NCI-H69 (cell line): ENCODE measurements at places on chromosomes 11 and 22.

DNA sequence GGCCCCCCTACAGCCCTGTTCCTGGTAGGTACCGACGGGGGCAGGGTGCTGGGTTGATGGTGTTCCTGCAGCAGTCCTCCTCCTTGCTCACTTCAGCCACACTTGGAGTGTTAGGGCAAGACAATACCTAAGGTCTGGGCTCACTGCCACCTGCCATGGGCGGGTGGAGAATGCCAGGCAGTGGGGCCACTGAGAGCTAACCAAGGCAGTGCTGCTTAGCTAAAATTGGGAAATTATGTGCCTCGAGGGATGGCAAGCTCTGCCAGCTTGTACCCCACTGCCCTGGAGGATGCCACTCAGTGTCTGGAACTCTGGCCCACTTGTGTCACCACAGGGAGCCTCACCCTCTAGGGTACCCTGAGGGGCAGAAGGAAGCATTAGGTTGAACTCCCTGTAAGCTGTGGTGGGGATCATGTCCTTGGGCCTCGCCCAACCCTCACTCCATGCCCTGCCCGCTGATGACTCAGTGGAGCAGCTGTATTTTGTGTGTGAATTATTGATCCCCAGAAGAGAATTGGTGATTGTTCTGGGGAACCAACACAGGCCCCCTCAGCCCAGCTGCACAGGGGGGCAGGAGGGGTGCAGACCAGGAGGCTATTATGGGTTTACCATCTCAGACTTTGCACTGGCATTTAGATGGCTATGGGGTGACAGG, 17.7 kb downstream of the PHLDB1 start:
- peak; percentile 92 for DNase-seq

- DNase-seq: no peak
These were observed 23.3 kb upstream of the WEE1 start for GRCh38 chr11:9550191-9550628.

DNA sequence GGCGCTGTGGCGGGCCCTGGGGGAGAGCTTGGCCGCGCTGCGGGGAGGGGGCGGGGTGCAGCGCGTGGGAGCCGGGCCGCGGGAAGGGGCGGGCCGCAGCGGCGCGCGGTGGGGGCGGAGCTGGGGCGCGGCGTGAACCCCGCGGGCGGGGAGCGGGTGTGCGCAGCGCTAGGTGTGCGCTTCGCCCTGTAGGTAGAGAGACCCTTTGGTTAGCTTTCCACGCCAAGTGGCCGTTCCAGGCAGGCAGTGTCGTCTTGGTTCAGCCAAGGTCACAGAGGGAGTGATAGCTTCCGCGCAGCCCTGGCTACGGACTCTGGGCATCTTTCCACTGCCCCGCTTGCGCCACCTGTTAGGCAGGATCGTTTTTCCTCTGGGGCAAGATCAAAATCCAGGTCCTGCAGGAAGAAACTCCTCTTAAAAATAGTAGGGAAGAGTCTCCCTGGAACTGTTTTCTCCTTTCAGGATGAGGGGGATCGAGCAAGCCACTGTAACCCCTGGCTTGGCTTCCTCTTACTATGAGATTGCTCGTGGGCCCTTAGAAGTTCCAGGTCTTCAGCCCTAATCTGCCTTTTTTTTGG, 434 bp downstream of the BANF1 start:
- peak; percentile 86 for DNase-seq

- no peak for DNase-seq
These were observed 83.3 kb downstream of the GGT1 start for GRCh38 chr22:24686280-24686679.

DNA sequence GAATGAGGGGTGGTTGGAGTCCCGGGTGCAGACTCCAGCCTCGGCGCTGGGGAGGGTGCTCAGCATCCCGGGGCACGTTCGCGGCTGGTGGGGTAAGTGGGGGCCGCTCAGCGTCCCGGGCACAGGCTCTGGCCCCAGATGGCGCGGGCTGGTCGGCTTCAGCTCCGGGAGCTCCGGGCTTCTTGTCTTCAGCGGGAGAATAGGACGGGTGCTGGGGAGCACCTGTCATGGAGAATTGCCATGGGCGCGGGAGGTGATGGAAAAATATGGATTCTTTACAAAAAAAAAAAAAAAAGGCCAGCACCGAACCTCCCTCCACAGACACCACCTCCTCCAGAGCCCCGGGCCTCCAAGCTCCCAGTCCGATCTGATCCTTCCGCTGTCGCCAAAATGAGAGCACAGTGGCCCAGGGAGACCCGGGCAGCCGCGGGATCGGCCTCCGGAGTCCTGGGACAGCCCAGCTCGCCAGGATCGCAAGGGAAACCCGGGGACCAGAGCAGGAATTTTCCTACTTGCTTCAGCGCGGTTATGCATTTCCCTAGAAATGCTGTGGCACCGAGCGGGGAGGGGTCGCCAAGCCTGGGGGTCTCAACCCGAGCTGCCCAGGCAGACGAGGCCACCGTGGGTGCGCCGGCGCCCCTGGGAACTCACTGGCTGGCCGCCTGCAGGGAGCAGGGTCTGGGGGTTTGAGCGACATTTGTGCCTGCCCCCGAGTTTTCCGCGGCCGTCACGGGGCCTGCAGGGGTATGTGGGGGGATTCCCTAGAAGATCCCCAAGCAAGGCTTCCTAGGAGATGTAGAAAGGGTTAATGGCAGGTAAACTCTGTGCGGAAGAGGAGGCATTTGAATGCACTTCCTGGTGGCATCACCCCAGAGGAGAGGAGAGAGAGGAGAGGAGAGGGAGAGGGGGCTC, 1336.9 kb downstream of the BRD1 start:
- DNase-seq: no peak

- no peak for DNase-seq
These were observed 565.5 kb downstream of the BRD1 start for GRCh38 chr22:49262167-49262566.

GRCh38 chr11:61637277-61637676, 42.9 kb upstream of the DAGLA start:
- peak; percentile 23 for DNase-seq
